Omental fat pad (tissue), 4 donors: ENCODE measurements at places on chromosomes 6 and 20. TPM values are rescaled to one million over a fixed set of nuclear protein-coding genes. Genes with fewer than 3 reads are reported as not detected.

DNA sequence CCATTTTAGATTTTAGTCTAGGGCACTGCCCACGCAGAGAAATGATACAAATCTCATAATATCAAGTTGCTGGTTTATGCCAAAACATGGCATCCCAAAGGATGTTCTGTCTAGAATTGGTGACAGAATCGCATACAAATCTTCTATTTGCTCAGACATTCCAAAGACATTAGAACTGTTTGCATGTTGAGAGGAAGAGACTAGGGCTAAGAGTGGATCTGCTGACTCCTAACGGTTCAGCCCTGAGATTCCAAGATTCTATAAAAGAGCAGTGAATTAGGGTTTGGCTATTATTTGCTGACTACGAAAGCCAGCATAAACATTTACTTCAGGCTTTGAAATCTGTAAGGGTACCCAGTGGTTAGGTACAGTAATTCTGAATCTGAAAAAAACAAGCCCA, 3.6 kb downstream of the EPB41L2 start:
- no peak for DNase-seq

DNA sequence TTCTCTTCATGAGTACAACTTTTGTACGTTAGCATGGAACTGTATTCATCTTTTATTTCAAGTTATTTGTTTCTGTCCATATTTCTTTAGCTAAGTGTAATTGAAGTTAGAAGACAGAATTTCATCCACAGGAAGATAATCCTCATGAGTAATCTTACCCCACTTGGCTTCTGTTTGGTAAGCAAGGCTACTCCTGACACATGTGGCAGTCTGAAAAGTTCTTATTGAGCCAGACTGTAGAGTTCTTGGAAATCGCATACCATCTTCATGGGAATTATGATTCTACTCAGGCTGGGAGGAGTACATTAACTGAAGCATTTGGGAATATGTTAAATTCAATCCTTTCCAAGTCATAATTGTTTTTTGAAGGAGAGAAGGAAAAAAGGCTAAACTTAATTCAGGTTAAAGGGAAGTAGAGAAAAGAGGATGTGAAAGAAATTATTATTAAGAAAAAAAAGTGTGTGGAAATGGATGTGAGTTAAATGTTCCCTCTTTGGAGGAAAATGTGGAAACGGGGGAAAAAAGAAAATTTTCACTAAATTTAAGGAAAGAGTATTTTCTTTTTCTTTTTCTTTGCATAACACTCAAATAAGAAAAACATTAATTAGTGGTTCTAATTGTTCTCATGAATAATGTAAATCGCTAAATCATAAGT, 41.5 kb upstream of the TENT5A start:
- no peak for DNase-seq

DNA sequence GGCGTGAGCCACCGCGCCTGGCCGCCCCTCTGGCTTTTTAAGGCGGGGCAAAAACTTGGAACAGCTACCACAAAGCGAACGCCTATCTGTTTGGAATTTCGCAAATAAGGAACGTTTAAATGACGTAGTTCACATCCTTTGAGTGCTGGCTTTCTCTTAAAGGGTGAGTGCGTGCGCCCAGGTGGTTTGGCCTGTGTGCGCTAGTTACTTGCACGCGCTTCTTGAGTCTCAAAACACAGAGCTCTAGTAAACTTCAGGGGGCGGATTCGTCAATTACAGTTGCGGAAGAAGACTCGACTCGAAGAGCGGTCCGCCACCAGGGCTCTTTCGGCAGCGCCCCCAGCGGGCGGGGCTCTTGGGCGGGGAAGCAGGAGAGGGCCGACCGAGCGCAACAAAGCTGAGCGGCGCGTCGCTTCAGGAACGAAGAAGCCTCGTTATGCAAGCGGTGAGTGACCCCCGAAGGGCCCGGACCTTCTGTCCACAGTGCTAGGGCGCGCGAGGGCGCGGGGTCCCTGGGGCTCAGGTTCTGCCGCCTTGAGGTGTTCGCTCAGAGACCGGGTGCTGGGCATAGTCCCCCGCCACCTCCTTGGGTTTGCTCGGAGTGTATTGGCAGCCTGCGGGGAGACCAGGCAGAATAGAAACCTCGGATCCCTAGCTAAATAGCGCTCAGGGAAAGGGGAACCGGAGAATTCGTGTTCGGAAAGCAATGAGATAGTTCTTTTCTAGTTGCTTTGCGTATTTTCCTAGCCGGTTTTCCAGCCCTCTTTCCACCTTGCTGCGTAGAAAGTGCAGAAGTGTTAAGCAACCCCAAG, at the start of gene SYCP2L:
Gene SYCP2L (plus strand): TSS at position 362 of the 812 bp plus-strand sequence. CDS start 75 bp downstream, at position 437.
- no peak for DNase-seq

- DNase-seq: no peak
Measured at GRCh38 chr6:102853249-102853955, 1459.9 kb downstream of the GRIK2 start.

- no peak for DNase-seq
Measured at GRCh38 chr6:44457596-44457995, 70.1 kb downstream of the CDC5L start.

- no peak for DNase-seq
Measured at GRCh38 chr20:52031563-52032303, 159.8 kb downstream of the ZFP64 start.

DNA sequence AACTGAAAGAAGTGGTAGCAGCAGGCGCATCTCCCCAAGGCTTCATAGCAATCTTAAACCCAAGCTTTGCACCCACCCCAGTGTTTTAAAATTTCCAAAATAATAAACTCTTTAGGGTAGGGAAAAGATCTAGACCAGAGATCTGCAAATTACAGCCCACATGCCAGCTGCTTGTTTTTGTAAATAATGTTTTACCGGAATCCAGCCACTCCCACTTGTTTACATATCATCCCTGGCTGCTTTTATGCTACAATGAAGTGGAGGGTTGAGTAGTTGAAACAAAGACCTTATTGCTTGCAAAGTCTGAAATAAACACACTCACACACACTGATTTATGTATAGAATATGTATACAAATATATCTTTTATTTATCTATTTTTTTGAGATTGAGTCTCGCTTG, 30.0 kb downstream of the SLX4IP start:
- no peak for DNase-seq

GRCh38 chr6:137102851-137103492, 58.2 kb upstream of the IL20RA start:
- no peak for DNase-seq

DNA sequence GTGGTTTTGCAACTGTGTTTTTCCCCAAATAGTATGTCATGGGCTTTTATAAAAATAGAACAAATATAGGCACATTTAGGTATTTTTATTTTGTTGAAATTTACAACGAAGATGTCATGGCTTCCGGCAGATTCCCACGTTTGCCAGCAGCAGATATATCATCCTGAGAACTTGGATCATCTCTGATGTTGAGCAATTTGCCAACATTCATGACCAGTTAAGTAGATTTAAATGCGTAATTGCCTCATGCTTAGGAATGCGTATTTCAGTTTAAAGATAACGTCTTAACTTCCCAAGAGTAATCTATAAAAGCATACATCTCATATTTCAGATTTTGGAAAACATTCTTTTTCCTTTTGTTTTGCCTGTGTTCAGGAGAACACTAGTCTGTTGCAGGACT, 457.8 kb downstream of the QKI start:
- DNase-seq: no peak

DNA sequence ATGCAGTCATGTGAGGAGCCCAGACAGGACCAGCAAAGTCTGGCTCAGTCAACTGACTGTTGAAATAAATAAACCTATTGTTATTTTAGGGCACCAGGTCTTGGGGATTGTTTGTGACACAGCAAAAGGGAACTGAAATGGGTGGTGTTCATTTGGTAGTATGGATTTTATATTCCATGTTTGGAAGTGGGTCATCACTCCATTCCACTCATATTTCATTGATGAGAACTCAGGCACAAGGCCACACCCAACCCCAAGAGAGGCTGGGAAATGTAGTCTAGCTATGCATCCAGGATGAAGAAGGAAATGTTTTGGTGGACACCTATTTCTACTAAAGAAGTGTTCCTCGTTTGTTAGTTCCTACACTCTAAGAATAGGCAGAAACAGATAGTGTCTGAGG, 64.9 kb upstream of the BTBD3 start:
- DNase-seq: no peak

DNA sequence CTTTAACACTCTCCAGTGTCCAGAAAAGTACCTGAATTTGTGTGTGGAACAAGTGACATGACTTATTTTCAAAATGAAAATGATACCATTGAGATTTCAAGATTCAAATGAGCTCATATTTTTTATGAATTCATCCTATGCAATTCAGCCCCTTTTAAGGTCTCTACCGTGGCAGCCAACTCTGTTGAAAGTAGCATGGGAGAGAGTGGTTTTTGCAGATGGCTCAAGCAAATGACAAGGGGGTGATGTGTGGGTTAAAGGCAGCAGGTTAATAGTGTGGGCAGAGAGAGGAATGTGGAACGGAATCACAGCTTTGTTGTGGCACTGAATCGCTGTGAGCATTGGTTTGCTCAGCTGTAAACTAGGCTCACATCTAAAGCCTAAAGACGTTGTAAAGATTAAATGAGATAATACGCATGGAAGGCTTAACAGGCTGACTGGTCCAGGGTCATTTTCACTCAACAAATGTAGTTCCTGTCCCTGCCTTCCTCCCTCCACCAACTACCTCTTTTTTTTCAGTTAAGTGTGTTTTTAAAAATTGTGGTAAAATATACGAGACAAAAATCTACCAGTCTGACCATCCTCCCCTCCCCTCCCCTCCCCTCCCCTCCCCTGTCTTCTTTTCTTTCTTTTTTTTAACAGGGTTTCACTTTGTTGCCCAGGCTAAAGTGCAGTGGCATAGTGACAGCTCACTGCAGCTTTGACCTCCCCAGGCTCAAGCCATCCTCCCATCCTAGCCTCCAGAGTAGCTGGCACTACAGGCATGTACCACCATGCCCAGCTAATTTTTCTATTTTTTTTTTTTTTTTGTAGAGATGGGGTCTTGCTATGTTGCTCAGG, 114.7 kb upstream of the ZNF217 start:
- no peak for DNase-seq

GRCh38 chr6:34143884-34144580, 1.9 kb downstream of the GRM4 start:
- DNase-seq: no peak

The GNAS-AS1 gene
- not detected for total RNA-seq

The XRN2 gene
- 60.5 TPM for total RNA-seq

The EYA2 gene
- total RNA-seq: 8.9 TPM

The TFAP2A gene
- not detected for total RNA-seq

The ARFRP1 gene
- total RNA-seq: 41.0 TPM

The SLPI gene
- 205 TPM for total RNA-seq

The CDYL gene
- 34.5 TPM for total RNA-seq

The ZNF831 gene
- 3.6 TPM for total RNA-seq

The TRAPPC3L gene
- not detected for total RNA-seq

The TRIM10 gene
- total RNA-seq: not detected

The CST4 gene
- total RNA-seq: not detected
